ENCODE measurements at places on chromosomes 7 and 10.

- no peak for DNase-seq
These were observed at the start of gene AFAP1L2 for GRCh38 chr10:114404171-114405010. Gene AFAP1L2 (minus strand): TSS chr10:114404502. CDS start chr10:114404455, 47 bp downstream.

DNA sequence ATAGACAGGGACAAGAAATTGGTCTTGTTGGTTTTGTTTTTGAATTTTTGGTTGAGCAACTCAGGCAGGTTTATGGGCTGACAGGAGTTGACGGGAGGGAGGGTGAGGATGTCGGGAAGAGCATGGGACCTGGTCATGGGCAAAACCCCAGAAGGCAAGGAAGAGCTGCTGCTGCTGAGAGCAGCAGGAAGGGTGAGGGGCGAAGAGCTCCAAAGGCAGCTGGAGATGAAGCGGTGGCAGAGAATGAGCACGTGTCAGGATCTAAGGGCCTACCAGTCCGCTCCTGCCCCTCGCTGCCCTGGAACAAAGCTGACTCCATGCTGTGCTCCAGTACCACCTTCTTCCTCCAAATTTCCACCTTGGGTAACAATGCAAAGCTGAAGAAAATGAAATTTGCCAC is 84.3 kb downstream of the ARHGAP22 start:
- DNase-seq = no peak

- no peak for DNase-seq
These were observed 571.9 kb downstream of the ACTR3B start for GRCh38 chr7:153331427-153331826.

- DNase-seq = no peak
These were observed 4.5 kb downstream of the ADIRF start for GRCh38 chr10:86972613-86973380.

- DNase-seq = no peak
These were observed 41.5 kb downstream of the PSPH start for GRCh38 chr7:56009695-56010094.

- DNase-seq = no peak
These were observed 15.3 kb downstream of the GPER1 start for GRCh38 chr7:1103009-1103788.

Measured in activated T-cell treated with anti-CD3 and anti-CD28 coated beads, Interleukin-2, amount 50 U/mL, for 4 hours (primary cell).